ENCODE measurements at places on chromosomes 16 and 17.

DNA sequence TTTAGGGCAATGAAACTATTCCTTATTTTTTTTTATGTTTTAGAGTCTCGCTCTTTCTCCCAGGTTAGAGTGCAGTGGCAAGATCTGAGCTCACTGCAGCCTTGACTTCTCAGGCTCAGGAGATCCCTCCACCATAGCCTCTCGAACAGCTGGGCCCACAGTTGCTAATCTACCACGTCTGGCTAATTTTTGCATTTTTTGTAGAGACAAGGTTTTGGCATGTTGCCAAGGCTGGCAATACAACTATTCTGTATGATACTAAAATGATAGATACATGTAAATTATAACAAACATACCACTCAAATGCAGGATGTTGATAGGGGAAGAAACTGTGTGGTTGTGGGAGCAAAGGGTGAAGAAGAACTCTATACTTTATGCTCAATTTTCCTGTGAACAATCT lies 401.3 kb downstream of the ZFHX3 start:
- DNase-seq, result no peak

DNA sequence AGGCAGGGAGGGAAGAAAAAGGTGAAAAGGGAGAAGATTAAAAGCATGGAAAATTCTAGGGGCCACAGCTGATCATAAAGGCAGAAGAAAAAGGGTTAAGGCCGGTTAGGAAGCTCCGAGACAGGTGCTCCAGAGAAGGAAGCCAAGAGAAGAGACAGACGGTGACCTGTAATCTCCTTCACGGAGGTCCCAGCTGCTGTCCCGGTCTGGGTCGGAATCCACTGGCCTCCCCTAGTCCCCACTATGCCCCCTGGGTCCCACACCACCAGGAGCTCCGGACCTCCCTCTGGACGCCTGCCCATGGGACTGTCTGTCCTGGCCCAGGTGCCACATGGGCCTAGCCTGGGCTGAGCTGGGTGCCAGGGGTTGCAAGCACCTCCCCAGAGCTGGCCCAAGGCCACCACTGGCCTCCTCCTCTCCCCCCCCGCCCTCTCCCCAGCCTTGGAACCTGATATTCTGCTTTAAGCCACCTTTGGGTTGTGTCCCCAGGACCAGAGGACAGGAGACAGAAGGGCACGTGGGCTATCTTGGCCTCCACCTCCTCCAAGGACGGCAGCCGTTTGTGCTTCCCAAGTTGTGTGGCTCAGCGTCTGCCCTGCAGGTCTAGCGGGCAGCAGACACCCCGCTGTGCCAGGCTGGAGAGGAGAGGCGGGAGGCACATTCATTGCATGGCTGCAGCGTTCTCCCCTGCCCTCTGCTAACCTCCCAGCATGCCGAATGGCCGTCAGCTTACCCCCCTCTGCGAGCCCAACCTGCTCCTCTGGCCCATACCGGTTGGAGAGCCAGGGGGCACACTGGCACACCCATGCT lies 102.4 kb downstream of the ENGASE start:
- no peak for DNase-seq

GRCh38 chr17:68033636-68034451 lies 1.7 kb upstream of the KPNA2 start:
- no peak for DNase-seq

- no peak for DNase-seq
These were observed 13.6 kb downstream of the ASPSCR1 start for GRCh38 chr17:81990836-81991683.

DNA sequence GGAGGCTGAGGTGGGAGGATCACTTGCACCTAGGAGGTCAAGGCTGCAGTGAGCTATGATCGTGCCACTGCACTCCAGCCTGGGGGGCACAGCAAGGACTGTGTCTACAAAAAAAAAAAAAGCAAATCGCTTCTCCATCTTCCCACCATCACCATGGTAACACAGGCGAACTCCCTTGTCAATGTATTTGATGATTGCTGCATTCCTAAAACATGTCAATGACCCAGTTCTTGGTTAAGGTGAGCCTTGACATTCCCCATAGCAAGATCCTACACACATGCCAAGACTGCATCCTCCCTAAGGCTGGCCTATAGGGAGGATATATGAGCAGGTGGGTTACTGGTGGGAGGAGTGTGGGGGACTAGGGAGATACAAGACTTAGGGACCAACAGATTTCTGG lies 12.2 kb downstream of the CNTNAP1 start:
- DNase-seq, result no peak

DNA sequence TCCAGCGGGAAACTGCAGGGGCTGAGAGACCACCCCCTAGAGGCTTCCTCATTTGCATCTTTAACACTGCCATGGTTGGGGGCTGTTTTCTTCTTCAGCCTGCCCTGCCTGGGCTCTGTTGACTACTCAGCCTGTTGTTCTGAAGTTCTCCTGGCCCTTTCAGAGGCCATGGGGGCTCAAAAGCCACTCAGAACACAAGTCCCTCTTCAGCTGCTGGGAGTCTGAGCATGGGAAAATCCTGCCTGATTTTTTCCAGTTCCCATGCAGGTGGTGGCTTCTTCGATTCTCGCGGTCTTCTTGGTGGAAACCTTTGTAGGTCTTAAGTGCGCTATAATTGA lies 36.3 kb downstream of the PLCG2 start:
- DNase-seq, result no peak
